ENCODE measurements at places on chromosomes 7 and 10. TPM values are rescaled to one million over a fixed set of nuclear protein-coding genes. Genes with fewer than 3 reads are reported as not detected.

Gene CCDC172
- total RNA-seq = not detected

Gene PPP1R17
- 2.9 TPM for total RNA-seq

Gene SFTPA1
- total RNA-seq = not detected

Gene LOXL4
- not detected for total RNA-seq

Gene CDHR3
- 11.4 TPM for total RNA-seq

Gene CCT6A
- 238 TPM for total RNA-seq

Gene PSMC2
- total RNA-seq = 95.0 TPM

Gene RELN
- 57.5 TPM for total RNA-seq

Gene SPDYE8
- total RNA-seq = under 0.01 TPM

Gene TWIST1
- 2.4 TPM for total RNA-seq

Gene EIF5AL1
- under 0.01 TPM for total RNA-seq

Gene DCLRE1C
- 8.2 TPM for total RNA-seq

Gene IL2RA
- not detected for total RNA-seq

Gene HMX2
- total RNA-seq = not detected

Gene TUBAL3
- not detected for total RNA-seq

Gene PMPCB
- 65.2 TPM for total RNA-seq

Gene TMEM270
- total RNA-seq = not detected

Gene LSM8
- total RNA-seq = 97.0 TPM

Gene STOX1
- total RNA-seq = 9.0 TPM

Gene GARIN1A
- total RNA-seq = 0.82 TPM

Gene AGAP6
- total RNA-seq = 3.7 TPM

Gene CLEC2L
- total RNA-seq = 2.0 TPM

Gene WEE2
- total RNA-seq = under 0.01 TPM

Gene HOXA9
- not detected for total RNA-seq

Gene ANKRD7
- total RNA-seq = 12.2 TPM

Gene MMD2
- 2.4 TPM for total RNA-seq

Gene RALA
- total RNA-seq = 35.5 TPM

Gene GPR26
- 5.3 TPM for total RNA-seq

Gene BAZ1B
- total RNA-seq = 62.4 TPM

Gene FAM20C
- 19.6 TPM for total RNA-seq

Gene NPTX2
- 6.5 TPM for total RNA-seq

Gene CHN2
- total RNA-seq = 96.6 TPM

Gene PAPOLB
- total RNA-seq = 0.82 TPM

Gene ITGA8
- total RNA-seq = 3.7 TPM

Gene PTTG1IP2
- not detected for total RNA-seq

Gene DRGX
- not detected for total RNA-seq

Gene TAS2R40
- not detected for total RNA-seq
